NCI-H446 treated with DMSO at 0.1 percent for 48 hours (cell line): ENCODE measurements at places on chromosomes 1 and 21.

DNA sequence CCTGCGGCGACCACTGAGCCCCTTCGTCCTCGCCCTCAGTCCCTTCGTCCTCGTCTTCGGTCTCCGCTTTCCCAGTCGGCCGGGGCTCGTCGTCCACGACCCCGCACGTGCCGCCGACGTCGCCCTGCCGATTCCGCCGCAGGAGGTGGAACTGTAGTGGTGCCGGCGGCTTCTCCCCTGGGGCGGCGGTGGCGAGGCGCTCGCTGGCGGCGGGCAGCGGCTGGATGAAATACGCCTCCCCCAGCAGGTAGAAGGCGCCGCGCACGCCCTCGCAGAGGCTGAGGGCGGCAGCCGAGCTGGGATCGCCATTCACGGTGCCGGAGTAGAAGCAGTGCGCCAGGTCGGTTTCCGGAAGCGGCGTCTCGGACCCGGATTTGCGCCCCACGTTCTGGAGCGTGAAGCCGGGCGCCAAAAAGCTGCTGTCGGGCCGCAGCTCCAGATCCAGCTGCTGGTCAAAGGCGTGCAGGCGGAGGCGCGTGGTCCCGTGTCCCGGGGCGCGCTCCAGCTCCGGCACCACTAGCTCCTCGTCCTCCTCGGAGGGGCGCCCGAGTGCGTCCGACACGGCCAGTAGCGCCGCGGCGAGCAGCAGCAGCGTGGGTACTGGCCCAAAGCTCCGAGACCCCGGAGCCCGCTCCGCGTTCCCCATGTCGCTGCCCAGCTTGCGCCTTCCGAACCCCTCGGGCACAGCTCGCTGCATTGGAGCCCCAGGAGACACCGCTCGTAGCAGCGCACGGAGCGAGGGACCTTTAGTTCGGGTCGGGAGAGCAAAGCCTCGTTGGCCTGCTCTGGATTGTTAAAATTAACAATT, 747 bp downstream of the ADAMTS1 start:
- DNase-seq, result peak; percentile 24

GRCh38 chr1:11051781-11052511, 4.9 kb upstream of the MASP2 start:
- no peak for DNase-seq

DNA sequence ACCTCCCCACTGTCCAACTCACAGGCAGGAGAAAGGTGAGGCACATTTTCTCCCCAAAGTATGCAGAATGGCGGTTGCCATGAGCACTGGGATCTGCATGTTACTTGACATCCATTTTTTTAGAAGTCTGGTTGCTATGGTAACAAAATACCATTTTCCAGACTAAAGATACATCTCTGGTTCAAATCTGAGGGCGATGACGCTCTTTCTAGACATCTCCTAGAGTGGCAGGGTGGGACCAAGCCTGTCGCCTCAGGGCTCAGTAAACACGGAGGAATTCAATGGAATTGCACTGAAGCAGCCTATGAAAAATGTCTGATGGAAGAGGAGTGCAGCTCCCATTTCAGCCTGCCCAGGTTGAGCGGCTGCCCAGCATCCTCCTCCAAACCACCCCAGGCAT, 21.5 kb upstream of the FAM43B start:
- no peak for DNase-seq

DNA sequence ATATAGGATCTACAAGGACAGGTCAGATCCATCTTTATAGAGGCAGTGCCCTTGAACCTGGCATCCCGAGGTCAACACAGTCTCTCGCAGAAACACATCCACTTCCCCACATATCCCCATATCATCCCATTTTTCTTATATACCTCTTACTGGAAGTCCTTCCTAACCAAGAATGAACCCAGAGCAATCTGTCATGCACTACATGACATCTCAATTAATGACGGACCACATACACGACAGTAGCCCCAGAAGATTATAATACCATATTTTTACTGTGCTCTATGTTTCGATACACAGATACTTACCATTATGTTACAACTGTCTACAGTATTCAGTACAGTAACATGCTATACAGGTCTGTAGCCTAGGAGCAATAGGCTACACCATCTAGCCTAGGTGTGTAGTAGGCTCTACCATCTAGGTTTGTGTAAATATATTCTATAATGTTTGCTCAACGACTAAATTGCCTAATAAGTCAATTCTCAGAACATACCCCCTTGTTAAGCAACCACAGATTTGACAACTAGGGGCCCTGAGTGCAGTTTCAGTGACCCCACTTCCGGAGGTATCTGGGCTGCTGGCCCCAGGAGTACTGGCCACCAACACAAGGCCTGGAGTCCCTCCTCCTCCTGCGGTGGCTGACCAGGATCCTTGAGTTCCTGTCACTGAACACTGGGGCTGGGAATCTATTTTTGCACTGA, 28.1 kb downstream of the PTPN14 start:
- no peak for DNase-seq

DNA sequence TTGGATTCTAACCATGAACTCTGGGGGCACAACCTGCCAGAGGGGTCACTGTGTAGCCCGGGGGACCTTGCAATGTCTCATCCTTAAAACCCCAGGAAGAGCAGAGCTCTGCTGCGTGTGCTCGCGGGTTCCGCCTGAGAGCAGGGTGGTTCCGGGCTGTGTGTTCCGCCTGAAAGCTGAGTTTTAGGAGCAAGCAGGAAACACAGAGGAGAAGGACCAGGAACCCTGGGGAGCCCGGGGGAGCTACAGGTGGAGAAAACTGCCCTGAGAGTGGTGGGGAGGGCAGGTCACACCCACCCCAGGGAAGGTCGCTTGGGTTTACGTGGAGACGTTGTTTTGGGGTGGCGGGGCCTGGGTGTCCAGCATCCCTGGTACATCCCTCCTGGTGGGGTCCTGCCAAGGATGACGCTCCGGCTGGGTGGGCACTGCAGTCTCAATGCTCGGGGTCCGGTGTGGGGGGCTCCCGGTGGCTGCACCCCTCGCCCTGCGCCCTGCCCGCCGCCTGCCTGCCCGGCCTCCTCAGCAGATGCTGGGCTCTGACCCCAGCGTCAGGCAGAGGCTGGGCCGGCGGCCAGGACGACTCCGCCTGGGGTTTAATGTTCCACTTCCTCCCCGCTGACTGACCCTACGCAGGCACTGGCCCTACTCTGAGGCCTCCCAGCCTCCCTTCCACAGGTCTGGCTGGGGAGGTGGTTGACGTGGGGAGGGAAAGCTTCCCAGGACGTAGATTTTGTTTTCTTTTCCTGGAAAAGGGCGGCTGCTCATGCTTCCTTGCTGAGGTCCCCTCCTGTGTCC, 17.3 kb upstream of the C1orf159 start:
- no peak for DNase-seq

GRCh38 chr1:204453141-204453772, 41.3 kb downstream of the PIK3C2B start:
- no peak for DNase-seq

- DNase-seq, result no peak
Measured at GRCh38 chr1:61637470-61637869, 87.5 kb downstream of the TM2D1 start.

DNA sequence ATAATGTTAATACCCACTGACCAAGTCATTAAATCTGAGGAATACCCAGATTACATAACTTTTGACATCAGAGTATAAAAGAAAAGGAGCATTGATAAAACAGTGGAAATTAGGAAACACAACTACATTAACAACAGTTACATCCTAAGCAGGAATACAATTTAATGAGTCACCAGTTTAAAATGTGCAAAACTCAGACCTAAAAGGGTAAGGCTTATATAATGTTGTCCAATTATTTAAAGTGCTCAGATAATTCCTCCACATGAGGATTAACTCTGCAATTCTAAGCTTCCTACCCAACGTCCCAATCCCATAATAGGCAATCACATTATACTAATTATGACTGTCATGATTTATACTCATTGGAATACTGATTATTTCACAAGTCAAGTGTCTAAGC, 50.5 kb downstream of the ABL2 start:
- DNase-seq, result no peak

GRCh38 chr1:156822680-156823079, 6.0 kb upstream of the SH2D2A start:
- no peak for DNase-seq

DNA sequence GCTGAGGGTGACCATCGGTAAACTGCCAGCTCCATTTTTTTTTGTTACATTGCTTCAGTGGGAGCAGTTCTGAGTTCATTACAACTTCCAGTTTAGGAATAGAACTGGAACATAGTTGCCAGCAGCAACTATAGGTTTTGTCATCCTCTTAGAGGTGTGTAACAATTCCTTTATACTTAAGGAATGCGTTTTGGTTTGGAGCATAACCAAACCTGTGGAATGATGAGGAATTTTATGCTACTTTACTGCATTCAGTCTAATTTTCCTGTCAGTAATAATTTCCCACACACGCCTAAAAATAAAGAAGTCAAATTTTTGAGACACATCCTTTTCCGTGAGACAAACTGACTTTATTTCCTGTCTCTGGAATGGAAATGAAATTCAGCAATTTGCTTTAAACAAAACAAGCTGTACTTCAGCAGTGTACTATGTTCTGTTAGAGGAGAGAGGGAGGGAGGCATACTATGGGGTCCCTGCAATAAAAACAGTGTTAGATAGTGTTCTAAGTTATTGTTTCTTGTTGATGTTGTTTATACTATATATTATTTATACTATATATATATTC, 4.8 kb upstream of the AMPD1 start:
- DNase-seq, result no peak

DNA sequence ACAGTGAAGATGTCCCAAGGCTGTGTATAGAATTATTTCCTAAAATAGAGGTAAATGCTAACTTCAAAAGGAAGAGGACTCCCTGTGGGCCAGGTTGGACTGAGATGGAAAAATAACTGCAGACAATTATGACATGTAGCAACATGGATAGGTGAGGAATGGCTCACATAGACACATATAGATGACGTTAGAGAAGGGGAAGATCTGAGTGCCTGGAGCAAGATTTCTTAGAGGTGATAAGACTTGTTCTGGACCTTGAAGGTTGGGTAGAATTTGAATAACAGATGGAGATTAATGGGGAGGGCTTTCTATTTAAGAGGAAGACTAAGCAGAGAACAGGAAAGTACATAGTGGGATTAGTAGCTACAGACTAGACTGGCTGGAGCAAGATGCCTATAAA, 76.9 kb downstream of the C1orf21 start:
- no peak for DNase-seq

DNA sequence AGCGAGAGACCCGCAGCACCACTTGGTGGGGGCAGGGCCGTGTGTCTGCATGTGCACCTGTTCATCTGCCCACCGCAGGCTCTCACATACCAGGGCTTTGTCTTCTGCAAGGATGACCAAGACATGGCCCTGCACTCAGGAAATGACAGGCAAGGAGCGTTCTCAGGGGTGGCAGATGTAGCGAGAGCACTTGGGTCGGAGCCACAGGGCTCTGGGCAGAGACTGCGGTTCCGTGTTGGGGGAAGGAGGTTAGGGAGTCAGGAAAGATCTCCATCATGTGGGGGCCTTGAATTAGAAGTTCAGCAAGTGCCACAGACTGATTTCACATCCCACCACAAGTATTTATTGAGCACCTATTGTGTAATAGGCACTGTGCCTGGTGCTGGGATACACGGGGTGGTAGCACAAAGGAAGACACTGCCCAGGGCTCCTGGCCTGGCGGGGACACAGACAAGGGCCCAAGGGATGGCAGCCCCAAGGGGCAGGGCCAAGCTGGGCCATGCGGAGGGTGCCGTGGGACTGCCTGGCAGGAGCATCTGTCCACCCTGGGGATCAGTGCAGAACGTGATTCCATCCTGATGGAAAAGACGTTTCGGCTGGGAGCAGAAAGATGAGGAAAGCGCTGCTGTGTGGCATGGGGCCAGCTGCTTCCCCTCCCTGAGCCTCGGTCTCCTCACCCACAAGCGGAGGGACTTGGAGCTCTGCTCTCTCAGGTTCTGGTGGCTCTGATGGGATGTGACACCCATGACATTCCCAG, 11.4 kb upstream of the SPSB1 start:
- DNase-seq, result no peak

DNA sequence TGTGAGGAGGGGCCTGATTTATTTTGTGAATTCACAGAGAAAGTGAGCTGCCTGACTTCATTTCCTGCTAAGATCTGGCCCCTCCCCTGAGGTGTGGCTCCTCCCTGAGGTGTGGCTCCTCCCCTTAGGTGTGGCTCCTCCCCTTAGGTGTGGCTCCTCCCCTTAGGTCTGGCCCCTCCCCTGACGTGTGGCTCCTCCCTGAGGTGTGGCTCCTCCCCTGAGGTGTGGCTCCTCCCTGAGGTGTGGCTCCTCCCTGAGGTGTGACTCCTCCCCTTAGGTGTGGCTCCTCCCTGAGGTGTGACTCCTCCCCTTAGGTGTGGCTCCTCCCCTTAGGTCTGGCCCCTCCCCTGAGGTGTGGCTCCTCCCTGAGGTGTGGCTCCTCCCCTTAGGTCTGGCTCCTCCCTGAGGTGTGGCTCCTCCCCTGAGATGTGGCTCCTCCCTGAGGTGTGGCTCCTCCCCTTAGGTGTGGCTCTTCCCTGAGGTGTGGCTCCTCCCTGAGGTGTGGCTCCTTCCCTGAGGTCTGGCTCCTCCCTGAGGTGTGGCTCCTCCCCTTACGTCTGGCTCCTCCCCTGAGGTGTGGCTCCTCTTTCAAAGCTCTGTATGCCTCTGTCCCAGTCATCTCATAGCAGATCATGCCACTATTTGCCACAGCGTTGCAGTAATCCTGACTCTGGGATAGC, 26.9 kb upstream of the LRRC3 start:
- DNase-seq, result no peak

DNA sequence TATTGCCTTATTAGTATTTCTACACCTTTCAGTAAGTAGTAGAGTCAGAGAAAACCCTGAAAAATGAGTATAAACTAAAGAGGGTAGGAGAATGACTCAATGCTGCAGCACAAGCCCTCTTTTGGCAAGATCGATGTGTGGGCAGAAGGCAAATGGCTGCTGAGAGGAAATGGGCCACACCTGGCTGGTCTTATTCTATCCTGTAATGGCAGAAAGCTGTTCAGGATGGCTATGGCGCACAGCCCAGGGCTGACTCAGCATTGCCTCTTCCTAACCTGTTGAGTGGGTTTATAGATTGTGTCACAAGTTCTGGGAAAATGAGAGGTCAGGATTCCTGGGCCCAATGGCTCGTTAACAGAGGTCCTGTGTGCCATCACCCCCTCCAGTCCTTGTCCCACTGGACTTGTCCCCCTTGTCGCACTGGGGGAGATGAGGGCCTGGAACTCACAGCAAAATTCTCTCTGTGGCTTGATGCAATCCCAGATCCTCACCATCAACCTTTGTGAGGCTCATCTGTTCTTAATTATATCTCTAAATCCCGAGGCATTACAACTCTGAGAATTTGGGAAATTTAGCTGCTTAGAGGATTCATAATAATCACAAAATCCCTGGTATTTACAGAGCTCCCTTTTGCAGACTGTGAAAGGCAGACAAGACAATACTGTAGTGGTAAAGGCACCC, 13.2 kb downstream of the HMGB4 start:
- DNase-seq, result peak; percentile 80
